ENCODE measurements at places on chromosomes 2 and 18.
A peak's percentile ranks its signal among the peaks of the same experiment; 100 is the strongest.

- no peak for DNase-seq
Observed at GRCh38 chr18:60377778-60378469, 5.3 kb upstream of the MC4R start.

DNA sequence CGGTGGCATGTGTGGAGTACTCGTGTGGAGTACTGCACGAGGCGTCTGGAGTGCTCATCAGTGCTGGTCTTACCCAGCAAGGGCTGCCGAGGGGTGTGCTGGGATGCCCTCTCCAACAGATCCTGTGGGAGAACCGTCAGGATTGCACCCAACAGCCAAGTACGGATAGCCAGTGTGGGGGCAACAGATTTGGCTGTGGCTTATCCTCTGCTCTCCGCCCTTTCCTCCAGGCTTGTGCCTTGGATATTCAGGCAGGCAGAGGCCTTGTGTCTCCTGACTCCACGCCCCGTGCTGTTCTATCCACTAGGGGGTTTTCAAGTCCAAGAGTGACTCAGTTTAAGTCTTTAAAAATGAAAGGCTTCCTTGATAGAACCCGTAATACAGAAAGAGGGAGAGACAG is 321.0 kb upstream of the HS6ST1 start:
- DNase-seq, result no peak

GRCh38 chr2:239721991-239722759 is 303.0 kb downstream of the NDUFA10 start:
- DNase-seq, result no peak

DNA sequence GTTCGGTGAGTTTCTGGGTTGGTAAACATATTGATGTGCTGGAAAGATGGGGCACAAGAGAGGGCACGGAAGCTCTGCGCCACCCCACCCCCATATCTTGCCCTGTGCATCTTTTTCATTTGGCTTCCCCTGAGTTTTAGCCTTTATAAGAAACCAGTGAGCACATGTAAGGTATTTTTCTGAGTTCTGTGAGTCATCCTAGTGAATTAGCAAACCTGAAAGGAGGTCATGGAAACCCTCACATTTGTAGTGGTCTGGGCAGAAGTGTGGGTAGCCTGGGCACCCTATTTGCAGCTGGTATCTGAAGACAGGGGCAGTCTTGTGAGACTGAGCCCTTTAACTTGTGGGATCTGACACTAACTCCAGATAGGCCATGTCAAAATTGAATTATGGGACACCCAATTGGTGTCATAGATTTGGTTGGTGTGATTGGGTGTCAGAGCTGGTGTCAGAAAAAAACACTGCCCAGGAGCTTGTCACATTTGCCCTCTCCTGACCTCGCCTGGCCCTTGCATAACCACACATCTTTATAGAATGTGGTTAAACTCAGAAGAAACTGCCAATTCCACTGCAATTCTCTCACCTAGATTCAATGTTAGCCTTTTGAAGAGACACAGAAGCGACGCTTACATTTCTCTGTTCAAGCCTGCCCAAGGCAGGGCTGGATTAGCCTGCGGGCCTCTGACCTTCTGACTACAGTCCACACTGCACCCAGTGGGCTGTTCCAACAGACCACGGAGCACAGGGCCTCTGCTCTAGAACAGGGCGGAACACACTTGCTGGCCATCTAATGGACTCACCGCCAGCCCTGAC is 12.0 kb upstream of the GALM start:
- peak; percentile 22 for DNase-seq

- no peak for DNase-seq
Observed at GRCh38 chr2:219611866-219612576, 14.4 kb downstream of the STK11IP start.

GRCh38 chr2:150526006-150526405 is 38.5 kb upstream of the RND3 start:
- no peak for DNase-seq

GRCh38 chr18:35122586-35123224 is 81.5 kb downstream of the MAPRE2 start:
- DNase-seq, result no peak

- no peak for DNase-seq
Observed at GRCh38 chr2:219514196-219514761, at the start of gene ASIC4. Gene ASIC4 (plus strand): TSS chr2:219514482. CDS start chr2:219514725, 243 bp downstream.

- peak; percentile 80 for DNase-seq
Observed at GRCh38 chr2:111905990-111906735, 7.8 kb downstream of the MERTK start.

GRCh38 chr2:230153390-230153976 is 66.3 kb downstream of the SP110 start:
- no peak for DNase-seq

DNA sequence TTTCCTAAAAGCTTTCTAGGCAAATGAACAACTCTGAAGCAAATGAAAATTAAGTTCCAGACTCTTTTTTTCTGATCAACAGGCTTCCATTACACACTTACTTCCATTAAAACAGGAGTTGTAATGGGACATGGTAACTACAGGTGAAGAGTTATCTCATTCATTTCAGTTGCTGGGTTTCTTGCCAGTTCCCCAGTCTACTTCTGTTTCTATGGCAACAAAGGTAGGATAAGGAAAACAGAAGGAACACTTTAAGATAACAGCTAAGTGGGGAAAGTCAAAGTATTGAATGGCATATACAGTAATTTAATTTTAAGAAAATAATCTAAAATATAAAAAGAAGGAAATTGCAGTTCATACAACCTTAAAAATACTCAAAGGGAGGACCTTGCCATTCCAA is 25.1 kb downstream of the BAZ2B start:
- no peak for DNase-seq

Measured in suppressor macrophage treated with lipopolysaccharide for 1 hour (primary cell).